HTR-8/SVneo (cell line): ENCODE measurements at places on chromosomes 3 and 15.
A peak's percentile ranks its signal among the peaks of the same experiment; 100 is the strongest.

DNA sequence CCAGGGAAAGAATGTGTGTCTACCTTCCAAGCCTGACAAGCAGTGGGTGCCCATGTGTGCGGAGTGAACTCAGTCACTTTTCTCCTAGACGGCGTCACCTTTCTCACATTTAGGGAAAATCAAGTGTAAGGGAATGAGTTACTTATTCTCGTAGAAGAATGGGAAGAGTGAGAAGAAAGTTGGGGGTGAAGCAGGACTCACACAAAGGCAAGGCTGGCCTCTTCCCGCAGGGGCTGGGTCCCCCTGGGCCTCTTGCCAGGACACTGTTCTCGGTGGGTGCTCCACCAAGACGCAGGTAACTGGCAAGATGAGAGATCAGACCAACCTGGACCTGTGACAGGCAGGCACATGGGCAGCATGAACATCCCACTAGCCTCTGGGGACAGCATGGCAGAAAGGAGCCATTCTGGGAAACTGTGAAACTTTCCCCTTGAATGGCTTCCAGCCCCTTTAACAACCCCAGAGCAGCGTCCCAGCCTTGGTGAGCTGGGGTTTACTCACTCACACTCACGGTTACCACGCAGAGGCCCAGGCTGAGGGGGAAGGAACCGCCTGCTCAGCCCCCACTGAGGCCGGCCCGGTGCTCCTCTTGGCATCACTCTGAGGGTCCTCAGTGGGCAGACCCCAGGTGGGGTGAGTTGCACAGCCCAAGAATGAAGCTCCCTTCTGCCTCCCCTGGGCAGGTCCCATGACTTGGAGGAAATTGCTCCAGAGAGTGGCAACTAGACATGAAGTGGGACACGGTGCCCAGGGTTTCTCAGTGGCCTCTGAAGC is 15.0 kb upstream of the SRP14 start:
- no peak for DNase-seq

DNA sequence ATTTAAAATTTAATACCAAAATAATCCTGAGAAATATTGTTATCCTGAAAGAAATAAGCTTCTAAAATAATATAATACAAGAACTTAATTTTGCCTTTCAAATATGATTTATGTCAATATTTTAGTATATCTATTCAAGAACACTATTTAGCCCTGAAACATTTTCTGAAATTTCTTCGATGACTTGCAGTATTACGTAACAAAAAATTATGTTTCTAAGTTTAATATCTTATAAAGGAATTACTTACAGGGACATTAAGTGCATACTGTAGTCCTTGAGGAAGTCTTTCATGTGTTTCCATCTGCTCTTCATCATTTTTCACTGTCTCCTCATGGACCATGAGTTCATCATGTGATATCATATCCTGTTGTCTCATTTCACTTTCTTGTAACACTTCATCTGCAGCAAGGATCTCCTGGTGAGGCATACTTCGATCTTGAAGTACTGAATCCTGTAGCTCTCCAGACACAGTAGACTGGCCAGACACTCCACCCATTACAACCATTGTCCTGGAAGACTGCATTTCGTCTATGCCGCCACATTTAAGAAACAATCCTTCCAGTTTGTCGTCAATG is 62.0 kb downstream of the ZNF148 start:
- DNase-seq, result no peak

- DNase-seq, result no peak
These were observed 113.7 kb downstream of the OXSM start for GRCh38 chr3:25903371-25904129.

DNA sequence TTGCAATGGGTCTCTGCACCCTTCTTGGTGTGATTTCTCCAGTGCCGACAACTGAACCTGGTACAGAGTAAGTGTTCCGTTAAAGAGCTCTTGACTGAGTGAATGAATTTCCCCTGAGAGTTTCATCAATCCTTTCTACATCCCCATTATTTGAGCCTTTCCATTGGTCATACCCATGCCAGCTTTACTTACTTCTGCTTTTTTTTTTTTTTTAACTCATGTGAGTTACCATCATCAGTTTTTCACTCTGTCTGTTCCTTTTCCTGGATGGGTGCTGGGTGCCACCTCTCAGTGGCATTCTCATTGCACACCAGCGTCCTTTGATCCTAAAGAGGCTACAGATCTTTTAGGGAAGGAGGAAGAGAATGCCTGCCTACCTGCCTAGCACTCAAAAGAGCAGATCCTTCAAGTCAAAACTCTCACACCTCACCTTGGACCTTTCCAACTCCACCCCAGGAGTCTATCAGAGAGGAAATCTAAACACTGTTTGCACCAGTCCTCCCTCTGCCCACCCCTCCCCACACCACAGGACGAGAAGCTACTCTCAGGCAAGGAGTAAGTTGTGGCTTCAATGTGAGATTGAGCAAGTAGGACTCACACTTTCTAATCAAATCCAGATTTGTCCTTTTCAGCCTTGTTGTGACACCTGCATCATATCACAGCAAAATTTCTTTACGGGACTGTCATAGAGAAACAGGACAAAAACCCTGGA is 13.1 kb upstream of the USP3 start:
- no peak for DNase-seq

- DNase-seq, result no peak
These were observed 1.4 kb downstream of the ZNF609 start for GRCh38 chr15:64461721-64462162.

DNA sequence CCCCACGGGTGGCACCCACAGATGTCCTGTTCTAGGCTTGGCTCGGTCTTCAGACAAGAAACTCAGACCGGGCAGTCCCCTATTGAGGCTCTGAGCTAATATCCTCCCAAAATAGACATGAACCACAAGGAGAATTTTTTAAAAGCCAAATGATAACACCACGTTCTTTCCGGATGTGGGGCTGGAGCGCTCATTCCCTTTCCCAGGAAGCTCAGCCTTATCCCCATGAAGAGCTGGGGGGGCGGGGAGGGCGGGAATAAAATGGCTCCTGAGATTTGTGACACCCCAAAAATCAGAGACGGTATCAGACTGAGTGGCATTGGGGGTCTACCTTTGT is 1.1 kb downstream of the SLC6A1 start:
- no peak for DNase-seq

GRCh38 chr3:42036483-42036823 is 54.7 kb upstream of the TRAK1 start:
- DNase-seq, result peak; percentile 69

DNA sequence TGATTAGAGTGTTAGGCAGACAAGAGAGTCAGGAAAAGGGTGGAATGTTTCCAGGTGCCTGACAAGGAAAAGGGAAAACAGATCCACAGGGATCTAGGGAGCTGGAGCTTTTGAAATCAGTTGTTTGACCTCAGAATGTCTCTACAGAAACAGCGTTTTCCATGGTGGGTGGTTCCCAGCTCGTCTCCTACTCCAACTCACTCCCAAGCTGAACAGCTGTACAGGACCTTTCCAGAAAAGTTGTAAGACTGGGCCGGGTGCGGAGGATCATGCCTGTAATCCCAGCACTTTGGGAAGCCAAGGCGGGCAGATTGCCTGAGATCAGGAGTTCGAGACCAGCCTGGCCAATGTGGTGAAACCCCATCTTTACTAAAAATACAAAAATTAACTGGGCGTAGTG is 55.7 kb upstream of the RYK start:
- DNase-seq, result no peak

- no peak for DNase-seq
These were observed 96.1 kb upstream of the GOLIM4 start for GRCh38 chr3:168191856-168192255.

- no peak for DNase-seq
These were observed 892 bp downstream of the NMD3 start for GRCh38 chr3:161221806-161222600.

DNA sequence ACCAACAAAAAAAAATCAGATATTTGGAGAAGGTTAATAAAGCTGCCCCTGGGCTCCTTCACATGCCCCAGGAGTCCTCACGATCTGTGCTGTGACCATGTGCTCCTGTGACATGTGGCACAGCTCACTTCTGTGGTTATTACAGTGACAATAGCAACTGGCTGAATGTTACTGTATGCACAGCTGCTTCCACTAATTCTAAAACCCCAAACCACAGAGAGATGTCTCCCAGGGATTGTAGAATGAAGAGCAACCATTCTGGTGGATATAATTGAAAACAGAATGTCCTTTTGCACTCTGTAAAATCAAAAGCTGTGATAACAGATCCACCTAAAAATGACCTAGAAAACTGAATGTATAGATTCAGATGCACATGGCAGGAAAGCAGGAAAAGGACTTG is 489.2 kb upstream of the CNTN4 start:
- DNase-seq, result no peak

- no peak for DNase-seq
These were observed 141.0 kb downstream of the CHDH start for GRCh38 chr3:53705024-53705745.

- no peak for DNase-seq
These were observed 4.5 kb downstream of the FETUB start for GRCh38 chr3:186644683-186645082.

DNA sequence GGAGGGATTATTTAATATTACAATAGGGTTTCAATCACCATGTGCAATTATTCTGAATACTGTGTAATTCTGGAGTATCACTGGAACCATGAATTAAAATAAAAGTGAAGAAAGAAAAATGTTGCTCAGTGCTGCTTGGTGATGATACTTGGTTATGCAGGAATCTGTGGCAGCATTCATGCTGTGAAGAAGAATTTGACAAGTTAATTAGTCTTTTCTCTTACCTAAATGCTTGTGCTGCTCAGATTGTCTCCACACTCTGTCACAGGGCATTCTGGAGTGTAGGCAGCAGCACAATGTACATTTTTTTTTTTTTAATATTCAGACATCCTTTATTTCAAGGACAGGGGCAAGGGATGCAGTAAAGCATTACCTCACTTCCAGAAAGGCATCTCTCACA is 749.3 kb upstream of the CADM2 start:
- DNase-seq, result no peak

GRCh38 chr15:20295238-20295811 is 246.3 kb downstream of the GOLGA6L6 start:
- no peak for DNase-seq

- DNase-seq, result no peak
These were observed 4.7 kb downstream of the INAFM2 start for GRCh38 chr15:40328176-40328575.

GRCh38 chr3:74107451-74107850 is 482.7 kb upstream of the PDZRN3 start:
- DNase-seq, result no peak

GRCh38 chr15:52254391-52254790 is 41.2 kb downstream of the MYO5C start:
- DNase-seq, result no peak

GRCh38 chr15:73885954-73886700 is 12.8 kb downstream of the TBC1D21 start:
- DNase-seq, result no peak

DNA sequence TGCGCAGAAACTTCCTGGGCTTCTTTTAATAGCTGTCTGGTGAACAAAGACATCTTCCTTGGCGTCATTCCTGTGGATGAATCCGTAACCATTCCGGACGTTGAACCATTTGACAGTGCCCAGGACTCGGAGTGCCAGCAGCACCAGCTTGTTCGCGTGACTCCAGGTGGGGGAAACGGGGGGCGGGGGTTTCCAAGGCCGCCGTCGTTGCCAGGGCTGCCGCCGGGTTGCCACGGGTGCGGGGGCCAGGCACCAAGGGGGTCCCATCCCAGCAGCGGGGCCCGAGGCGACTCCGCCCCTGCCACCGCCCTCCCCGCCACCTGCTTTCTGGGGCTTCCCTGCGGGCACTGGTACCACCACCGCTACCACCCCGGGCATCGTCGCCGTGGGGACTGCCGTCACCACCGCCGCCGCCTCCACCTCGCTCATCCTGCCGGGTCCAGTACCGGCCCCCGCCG is 22.8 kb downstream of the RGMA start:
- no peak for DNase-seq

DNA sequence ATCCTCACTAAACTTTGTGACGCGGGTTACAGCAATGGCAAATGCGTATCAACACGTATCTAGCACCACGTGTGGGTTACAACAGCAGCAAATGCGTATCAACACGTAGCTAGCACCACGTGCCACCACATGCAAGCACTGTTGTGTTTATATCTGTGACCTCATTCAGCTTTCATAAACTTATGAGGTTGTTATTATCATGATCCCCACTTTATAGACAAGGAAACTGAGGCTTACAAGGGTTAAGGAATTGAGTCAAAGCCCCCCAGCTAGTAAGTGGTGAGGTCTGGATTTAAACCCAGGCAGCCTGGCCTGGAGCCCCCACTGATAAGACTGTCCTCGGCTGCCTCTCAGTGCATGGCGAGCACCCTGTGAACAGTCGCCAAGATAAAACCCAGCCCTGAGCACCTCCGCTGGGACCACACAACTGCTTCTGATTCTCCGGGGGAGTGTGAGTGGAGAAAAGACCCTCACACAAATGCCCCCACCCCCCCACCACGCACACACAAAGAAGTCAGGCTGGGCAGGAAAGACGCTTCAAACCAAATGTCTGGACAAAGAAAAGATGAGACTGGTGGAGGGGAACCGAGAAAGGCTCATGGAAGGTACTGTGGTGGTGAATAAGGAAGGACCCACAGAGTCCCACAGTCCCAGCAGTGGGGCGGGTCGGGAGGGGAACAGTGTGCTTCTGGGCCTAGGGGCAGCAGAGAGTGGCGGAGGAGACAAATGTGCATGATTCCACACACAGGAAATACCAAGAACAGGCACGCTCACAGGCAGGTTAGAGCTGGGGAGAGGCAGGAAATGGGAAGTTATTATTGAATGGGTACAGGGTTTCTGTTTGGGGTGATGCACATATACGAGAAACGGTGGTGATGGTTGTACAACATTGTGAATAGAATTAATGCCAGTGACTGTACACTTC is 173.4 kb downstream of the XXYLT1 start:
- no peak for DNase-seq

DNA sequence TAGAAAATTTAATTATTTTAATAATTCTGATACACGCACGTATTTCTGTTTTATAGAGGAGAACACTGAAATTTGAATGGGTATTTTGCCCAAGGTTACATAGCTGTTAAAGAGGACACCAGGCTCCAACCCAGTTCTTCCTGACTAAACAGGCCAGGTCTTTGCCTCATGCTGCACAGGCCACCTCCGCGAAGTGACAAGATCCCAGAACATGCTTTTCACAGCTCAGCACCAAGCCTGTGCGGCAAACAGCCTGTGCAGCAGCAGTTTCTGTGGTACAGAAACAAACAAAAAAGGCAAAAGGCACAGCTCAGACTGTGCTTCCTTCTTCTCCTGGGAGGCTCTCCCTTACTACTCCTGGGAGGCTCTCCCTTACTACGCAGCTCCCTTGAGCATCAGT is 6.5 kb downstream of the FOXL2 start:
- no peak for DNase-seq

GRCh38 chr15:99102332-99103235 is 2.3 kb upstream of the SYNM start:
- DNase-seq, result no peak
